ENCODE measurements at places on chromosomes 4 and X.

DNA sequence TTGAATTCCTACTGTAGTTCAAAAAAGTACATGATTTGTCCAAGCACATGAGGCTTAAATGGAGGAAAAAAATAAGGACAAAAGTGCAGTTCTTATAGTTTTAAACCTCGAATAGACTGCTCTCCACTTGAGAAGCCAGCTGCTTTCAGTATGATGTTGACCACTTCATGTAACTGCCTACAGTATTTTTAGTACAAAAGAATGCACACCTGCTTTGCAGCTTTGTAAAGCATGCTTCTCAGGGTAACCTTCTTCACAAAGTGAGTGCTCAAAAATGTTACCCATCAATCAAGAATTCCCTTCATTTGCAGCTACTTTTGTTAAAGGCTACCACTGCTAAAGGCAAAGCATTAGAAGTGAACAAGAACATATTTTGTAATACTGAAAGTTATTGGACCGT is 83.4 kb upstream of the FAM47B start:
- DNase-seq = no peak

DNA sequence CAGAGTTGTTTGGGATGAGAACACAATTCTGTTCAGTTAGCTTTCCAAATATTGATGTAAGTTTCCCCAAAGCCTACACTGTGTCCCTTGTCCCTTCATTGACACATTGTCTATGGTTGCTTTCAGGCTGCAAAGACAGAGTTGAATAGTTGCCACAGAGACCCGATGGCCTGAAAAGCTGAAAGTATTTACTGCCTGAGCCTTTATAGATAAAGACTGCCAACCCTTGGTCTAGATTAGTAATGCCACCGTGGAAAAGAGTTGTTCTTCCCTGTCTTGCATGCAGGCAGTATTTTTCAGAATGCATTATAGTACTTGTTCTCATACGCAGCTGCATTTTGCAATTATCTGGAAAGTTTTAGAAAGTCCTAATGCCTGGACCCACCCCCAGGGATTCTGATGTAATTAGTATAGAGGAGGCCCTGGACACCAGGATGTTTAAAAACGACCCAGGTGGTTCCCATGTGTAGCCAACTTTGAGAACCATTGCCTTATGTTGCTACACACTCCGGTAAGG is 180.8 kb downstream of the FRMPD4 start:
- no peak for DNase-seq

- no peak for DNase-seq
Observed at GRCh38 chrX:124736553-124737270, 390.3 kb downstream of the SH2D1A start.

DNA sequence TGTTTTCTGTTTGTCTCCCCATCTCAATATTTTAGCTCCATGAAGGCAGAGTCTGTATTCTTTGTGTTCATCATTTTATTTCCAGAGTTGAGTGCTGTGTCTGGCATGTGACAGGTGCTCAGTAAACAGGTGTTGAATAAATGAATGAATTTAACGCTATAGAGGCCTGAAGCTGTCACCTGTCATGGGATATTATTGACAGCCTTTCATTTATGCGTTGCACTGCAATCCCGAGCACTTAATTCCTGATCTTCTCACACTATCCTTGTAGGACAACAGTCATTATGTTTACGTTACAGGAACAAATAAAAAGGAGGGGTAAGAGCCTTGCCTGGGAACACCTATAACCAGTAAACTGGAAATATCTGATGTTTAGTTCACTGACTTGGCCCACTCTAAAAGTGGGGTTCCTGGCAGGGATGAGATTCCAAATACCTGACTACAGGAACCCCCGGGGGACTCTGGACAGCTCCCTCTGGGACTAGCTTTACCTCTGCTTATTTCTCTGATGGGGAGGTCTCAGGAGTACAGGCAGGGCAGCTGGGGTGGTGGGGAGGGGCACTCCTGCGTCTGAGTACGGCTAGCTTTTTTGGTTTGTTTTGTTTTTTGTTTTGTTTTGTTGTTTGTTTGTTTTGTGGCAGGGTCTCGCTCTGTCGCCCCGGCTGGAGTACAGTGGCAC is 36.6 kb downstream of the SEL1L3 start:
- no peak for DNase-seq

- DNase-seq = no peak
Observed at GRCh38 chrX:135308345-135308855, 880 bp upstream of the ETDC start.

GRCh38 chr4:4618847-4619246 is 77.0 kb upstream of the STX18 start:
- no peak for DNase-seq

DNA sequence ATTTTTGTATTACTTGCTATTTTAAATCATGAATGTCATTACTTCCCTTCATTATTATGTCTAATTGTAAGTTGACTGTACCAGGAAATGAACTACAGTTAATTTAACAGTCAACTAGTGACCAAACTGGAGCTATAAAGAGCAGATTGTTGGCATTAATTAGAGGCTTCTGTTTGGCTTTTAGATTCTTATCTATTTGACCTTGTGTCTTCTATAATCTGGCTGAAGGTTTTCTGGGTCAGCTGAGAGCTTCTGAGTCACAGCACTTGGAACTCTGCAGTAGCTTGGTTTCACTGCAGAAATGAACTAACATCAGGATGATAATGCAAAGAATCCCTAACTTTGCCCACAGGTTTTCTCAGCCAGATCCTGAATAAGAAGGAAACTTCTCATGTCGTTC is 169.2 kb upstream of the LEF1 start:
- DNase-seq = no peak

DNA sequence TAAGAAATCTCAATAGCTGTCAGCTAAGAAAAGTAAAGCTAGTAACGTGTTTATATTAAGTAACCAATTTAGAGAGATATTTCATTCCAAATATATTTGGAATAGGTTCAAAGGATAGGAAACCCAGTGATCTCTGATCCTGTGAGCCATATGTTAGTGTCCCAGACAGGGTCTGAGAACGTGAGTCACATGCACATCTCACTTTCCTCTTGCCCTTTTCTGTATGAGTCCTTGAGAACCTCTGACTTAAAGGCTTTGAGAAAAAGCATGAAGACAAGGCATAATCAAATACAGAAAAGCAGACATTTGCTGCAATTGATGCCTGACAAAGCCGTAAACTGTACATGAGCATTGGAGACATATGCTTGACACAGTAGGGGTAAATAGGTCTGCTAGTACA is 655.1 kb upstream of the ADGRL3 start:
- DNase-seq = no peak

GRCh38 chr4:47933840-47934239 is 19.5 kb upstream of the NFXL1 start:
- peak; percentile 21 for DNase-seq

DNA sequence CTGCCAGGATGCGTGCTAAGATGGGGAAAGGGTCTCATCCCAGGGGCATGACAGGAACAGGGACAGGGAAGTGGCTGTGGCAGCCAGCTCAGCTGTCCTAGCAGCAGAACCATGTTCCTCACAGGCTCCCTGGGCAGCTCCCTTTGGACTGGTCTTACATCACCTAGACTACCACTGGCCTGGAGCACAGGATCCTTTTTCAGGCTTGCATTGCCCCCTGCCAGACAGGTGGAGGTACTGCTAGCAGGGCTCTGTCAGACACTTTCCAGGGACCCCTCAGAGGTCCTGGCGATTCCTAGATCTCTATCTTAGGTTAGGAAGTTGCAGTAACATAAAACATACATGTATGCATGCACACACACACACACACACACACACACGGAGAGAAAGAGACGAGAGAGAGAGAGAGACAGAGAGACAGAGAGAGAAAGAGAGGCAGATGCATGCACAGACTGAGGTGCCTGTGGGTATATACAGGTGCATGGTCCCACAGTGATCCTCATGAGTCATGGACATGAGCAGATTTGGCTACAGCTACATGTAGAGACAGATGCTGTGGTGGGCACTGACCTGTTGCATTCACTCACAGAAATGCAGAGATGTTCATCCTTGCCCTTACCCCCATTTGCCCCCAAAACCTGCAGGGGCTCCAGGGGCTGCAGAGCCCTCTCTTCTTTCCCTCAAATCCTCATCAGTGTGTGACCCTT is 63.6 kb downstream of the STARD8 start:
- DNase-seq = no peak

DNA sequence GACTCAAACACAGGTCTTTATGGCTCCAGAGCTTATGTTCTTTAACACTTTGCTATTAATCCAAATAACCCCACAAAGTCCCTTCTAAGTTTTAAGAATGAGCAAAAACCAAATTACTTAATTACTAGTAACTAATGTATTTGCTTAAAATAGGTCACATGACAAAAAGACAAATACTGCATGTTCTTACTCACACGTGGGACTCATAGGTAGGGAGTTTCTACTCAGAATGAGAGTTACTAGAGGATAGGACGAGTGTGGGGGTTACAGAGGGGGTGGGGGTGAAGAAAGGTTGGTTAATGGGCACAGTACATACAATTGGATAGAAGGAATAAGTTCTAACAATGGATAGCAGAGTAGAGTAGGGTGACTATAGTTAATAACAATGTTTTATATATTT is 5.8 kb downstream of the RPS6KA3 start:
- no peak for DNase-seq

- no peak for DNase-seq
Observed at GRCh38 chr4:148810461-148810860, 368.2 kb upstream of the NR3C2 start.

GRCh38 chr4:4864940-4865704 is 5.7 kb downstream of the MSX1 start:
- no peak for DNase-seq

DNA sequence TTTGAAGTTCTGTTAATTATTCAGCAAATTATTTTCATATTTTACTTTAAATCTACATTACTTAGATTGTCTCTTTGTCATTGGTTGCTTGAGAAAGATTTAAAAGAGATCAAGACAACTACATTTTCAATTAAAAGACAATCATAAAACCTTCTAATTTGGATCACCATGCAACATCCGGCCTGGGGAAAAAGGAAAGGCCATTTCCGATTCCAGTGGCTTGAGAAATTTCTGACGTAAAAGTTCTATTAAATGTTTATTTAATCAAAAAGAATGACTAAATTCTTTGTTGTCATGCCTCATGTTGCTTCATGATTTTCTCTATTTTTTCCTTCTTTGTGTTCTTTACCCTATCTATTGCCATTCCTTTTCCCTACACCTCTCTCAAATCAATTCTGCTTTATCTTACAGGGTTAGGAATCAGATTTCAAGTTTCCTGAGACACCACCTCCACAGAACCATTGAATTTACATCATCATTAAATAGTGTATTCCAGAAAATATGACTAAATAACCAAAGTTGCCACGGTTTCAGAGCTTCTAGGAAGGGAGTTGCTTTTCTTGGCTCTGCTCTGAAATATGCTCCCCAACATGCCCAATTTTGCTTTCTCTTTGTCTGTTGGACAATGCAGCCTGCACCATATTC is 124.6 kb upstream of the ACSL4 start:
- DNase-seq = no peak

- DNase-seq = no peak
Observed at GRCh38 chrX:20233336-20233735, 33.4 kb downstream of the RPS6KA3 start.

DNA sequence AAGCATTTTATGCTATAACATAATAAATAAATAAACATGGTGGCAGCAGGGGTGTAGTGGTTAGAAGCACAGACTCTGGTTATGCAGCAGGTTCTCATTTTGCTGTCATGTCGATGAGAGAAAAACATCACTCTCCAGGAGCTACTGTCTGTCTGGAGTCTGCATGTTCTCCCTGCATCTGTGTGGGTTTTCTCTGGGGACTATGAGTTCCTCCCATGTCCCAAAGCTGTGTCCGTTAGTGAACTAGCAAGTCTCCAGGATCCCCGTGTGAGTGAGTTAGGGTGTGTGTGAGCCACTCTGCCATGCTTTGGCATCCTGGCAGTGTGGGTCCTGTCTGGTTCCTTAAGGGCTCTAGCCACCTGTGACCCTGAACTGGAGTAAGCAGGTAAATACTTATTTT is 585.6 kb upstream of the AGA start:
- no peak for DNase-seq

DNA sequence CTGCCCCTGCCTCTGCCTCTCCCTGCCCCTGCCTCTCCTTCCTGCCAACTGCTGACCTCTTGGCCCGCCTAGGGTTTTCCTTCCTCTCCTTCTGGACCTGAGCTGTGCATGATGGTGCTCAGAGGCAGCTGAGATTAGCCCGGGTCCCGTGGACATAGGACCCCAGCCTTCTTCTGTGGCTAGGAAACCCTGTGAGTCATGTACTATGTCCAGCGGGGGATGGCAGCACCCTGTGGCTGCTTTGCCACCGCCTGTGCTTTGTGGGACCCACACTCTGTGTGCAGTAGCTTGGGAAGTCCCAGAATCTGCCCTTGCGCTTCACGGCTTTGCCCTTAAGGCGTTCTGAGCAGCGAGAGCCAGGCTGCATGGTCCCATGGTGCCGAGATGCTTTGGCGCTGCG is 105.5 kb upstream of the PSAPL1 start:
- no peak for DNase-seq

GRCh38 chr4:20454515-20454914 is 202.8 kb downstream of the SLIT2 start:
- DNase-seq = no peak

- DNase-seq = no peak
Observed at GRCh38 chr4:108184453-108185049, 15.8 kb upstream of the LEF1 start.

DNA sequence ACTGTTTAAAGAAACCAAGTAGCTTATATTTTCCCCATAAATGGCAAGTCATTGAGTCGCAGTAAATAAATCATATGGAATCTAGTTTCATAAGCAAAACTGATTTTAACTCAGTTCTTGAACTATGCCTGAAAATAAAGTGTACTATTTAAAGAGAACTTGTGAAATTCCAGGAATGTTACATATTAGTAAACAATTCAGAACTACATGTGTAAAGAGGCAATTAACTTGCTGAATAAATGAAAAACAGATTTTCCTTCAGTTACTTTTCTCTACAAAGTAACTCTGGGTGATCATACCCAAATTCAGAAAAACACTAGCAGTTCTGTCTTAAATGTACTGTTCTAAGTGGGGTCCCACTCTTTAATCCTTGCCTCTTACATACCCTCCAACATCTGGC is 236.1 kb upstream of the EDNRA start:
- no peak for DNase-seq

- DNase-seq = no peak
Observed at GRCh38 chrX:31199056-31199839, 127.4 kb upstream of the FTHL17 start.

GRCh38 chr4:20679951-20680350 is 20.3 kb upstream of the PACRGL start:
- DNase-seq = no peak

DNA sequence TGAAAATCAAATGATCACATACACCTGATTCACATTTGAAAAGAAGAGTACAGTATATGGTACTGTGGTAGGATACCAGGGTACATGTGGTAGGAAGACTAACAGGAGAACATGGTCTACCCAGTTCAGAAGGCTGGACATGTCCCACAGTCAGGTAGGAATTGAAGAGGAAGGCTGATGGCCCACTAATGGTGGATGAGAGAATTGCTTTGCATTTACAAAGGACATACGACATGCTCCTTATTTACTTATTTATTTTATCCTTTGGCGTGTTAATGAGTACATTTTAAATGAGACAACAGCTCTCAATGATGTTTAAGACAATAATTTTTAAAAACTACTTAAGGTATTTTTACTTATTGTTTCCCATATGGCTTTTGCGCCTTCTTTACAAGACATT is 106.7 kb upstream of the BMP2K start:
- no peak for DNase-seq

- DNase-seq = no peak
Observed at GRCh38 chrX:2325076-2325784, 175.5 kb downstream of the DHRSX start.

- no peak for DNase-seq
Observed at GRCh38 chrX:56503941-56504673, 59.3 kb upstream of the UBQLN2 start.

- no peak for DNase-seq
Observed at GRCh38 chr4:20354120-20354519, 102.4 kb downstream of the SLIT2 start.
